ENCODE measurements at places on chromosomes 12 and 14.

- peak; percentile 35 for DNase-seq
These were observed 134.9 kb downstream of the SLC5A8 start for GRCh38 chr12:101074940-101075680.

- peak; percentile 16 for DNase-seq
These were observed 61.5 kb upstream of the SINHCAF start for GRCh38 chr12:31387466-31387865.

DNA sequence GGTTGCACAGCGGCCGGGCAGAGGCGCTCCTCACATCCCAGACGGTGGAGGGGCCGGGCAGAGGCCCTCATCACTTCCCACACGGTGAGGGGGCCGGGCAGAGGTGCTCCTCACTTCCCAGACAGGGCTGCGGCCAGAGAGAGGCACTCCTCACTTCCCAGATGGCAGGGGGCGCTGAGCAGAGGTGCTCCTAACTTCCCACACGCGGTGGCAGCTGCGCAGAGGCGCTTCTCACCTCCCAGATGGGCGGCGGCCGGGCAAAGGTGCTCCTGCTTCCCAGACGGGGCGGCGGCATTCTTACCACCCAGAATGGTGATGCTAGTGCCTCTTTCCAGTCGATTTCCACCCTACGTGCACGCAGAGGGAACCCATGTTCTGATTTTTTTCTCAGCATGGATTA lies 304.4 kb downstream of the RGS6 start:
- DNase-seq, result no peak

- no peak for DNase-seq
These were observed 16.2 kb upstream of the PCNX1 start for GRCh38 chr14:70890826-70891659.

DNA sequence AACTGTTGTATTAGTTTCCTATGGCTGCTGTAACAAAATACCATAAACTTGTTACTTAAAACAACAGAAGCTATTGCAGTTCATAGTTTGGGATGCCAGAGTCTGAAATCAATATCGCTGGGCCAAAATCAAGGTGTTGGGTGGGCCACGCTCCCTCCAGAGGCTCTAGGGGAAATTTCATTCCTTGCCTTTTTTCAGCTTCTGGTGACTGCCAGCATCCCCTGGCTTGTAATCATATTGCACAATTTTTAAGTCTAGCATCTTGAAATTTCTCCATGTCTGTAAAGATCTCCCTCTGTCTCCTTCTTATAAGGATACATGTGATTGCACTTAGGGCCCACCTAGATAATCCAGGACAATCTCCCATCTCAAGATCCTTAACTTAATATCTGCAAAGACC lies 48.8 kb upstream of the GARIN6 start:
- DNase-seq, result no peak

- no peak for DNase-seq
These were observed 58.0 kb downstream of the EEA1 start for GRCh38 chr12:92871116-92871515.

GRCh38 chr12:20602641-20603391 lies 92.3 kb upstream of the SLCO1C1 start:
- DNase-seq, result peak; percentile 77

- DNase-seq, result peak; percentile 52
These were observed 8.4 kb downstream of the KRT8 start for GRCh38 chr12:52896190-52897100.

DNA sequence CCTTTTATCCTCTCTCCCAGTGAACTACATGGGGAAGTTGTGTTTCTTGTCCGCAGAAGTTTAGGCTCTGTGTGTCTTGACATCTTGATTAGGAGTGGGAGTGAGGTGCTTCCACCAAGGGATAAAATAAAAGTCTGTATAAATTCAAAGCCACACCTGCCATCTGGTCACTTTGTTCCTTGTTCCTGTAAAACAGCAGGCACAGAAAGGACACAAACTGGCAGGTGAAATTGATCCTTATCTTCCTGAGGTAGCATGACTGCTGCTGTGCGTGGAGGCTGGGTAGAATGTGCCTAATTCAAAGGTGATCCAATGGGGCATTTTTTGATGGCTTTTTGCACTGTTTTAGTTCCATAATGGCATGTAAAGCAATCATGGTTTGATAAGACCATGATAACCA lies 104.3 kb upstream of the KITLG start:
- no peak for DNase-seq

DNA sequence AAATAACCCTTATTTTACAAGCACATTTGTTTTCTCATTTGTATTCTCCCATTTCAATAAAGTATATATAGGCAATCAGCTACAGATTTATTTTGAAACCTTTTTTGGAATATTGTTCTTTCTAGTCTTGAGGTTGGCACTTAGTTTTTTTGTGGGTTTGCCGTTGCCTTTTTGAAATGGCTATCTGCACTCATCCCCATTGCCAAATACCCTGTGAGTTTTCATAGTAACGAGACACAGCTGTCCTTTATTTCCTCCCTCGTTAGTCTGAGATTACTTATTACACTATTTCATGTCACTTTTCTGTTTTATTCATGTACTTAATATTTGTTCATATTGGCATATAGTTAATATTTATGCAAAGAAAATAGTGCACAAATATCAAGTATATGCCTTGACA lies 1104.0 kb downstream of the SLC6A15 start:
- no peak for DNase-seq

DNA sequence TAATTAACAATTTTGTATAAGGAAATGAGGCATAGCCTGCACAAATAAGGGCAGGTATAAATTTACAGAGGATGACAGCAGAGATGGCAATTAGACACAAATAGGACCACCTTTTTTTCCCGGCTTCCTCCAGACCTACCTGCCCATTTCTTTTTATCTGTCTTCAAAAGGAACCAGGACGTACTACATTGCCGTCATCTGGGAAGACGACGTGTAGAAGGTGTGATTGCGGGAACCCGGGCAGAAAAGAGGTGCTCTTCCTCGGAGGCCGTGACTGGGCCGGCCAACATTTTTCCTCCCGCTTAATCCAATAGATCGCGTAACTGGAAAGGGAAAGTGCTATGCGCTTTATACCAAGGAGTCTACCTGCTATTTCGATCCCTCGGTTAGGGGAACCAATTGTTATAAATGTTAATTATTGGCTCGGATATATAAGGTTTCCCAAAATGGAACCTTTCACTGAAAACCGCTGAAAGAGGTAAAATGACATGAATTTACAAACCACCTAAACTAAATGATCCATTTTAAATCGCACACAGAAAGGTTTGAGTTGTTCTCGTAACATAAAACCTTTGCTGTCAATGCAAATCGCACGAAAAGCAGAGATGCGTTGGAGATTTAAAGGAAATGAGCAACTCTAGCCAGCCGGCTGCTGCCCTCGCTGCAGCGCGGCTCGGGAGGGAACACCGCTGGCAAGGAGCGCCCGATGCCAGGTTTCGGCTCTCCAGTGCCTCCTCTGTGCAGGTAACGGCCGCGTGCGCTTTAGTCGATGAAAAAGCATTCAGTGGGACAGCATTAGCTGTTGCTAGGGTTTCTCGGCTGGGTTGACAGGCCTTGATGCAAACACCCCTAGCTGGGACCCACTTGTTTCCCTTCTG lies 2.8 kb upstream of the SIX1 start:
- DNase-seq, result no peak

DNA sequence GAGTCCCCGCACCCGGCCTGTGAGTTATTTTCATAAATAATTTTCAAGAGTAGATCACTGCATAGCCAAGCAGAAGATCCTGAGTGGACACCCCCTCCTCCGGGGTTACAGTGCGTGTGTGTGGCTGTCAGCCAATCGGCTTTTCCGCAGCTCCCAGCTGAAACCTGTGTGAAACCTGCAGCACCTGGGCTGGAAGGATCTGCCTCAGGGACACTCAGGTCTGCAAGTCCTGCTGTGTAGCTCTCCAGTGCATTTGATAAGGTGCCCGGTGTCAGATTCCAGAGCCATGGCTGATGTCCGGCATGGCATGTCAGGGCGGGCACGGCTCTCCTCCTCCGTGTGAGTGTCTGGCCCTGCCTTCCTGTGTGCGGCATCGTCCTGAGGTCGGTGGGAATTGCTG lies 124.8 kb downstream of the GLT1D1 start:
- DNase-seq, result no peak

- DNase-seq, result no peak
These were observed 311.8 kb downstream of the RERGL start for GRCh38 chr12:17778242-17778641.

DNA sequence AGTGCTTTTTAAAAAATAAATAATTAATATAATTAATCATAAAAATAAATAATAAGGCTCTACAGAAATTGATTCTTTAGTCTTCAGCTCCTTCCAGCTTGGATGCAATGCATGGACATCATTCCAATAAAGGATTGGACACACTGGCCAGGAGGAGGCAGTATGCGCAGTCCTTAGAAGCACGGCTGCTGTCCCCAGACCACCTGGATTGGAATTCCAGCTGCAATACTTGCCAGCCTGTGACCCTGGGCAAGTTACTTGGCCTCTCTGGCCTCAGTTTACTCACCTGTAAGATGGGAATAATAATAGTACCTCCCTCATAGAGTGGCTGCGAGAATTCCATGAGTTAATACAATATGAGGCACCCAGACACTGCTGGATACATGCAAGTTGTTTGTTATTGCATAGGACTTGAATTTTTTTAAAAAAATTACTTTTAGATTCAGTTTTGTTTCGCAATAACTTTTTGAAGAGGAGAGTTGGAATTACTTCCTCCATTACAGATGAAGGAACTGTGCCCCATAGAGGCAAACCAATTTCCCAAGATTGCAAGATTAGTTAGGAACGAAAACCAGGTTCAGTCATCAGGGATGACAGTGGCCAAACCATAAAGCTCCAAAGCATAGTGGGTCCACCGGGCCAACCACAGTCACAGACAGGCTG lies 12.2 kb downstream of the RPH3A start:
- DNase-seq, result no peak

GRCh38 chr12:123954647-123955350 lies 17.8 kb downstream of the CCDC92 start:
- DNase-seq, result no peak

DNA sequence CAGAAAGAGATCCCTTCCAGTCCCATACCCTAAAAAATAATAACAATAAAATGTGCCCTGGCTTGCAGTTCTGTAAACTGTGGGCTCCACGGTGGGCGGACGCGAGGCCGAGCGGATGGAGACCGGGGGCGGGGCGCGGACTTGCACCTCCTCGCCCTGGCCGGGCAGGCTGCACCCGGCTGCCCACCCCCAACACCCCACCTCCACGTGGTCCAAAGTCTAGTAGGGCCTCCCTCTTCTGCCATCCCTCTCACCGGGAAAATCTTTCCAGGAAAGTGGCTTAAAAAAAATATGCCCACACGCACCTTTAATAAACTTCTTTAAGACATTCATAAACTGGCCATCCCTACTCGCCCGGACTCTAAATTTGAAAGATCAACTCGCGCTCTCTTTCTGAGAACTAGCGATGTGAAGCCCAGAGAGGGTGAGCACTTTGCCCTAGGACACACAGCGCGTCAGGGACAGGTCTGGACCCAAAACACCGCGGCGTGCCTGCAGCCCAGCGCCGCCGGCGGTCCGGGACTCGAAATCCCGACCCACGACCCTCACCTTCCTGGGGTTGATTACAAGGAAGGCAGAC lies 1.9 kb upstream of the BCL11B start:
- no peak for DNase-seq

- DNase-seq, result no peak
These were observed 54.4 kb upstream of the KRR1 start for GRCh38 chr12:75565795-75566194.

DNA sequence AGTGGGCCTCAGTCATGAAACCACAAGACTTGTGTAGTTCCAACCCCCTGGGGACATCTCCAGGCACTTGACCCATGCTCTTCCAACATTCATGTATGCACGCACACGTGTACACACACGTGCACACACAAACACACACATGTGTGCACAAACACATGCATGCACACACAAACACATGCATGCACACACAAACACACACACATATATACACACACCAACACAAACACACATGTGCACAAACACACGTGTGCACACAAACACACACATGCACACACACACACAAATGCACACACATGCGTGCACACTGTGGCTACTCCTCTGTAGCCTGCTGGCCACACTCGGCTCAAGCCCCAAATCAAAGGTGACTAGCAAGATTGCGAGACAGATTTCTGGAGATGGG lies 22.8 kb downstream of the BDKRB2 start:
- no peak for DNase-seq

- no peak for DNase-seq
These were observed 60.5 kb downstream of the CACNA1C start for GRCh38 chr12:2113119-2113912.

DNA sequence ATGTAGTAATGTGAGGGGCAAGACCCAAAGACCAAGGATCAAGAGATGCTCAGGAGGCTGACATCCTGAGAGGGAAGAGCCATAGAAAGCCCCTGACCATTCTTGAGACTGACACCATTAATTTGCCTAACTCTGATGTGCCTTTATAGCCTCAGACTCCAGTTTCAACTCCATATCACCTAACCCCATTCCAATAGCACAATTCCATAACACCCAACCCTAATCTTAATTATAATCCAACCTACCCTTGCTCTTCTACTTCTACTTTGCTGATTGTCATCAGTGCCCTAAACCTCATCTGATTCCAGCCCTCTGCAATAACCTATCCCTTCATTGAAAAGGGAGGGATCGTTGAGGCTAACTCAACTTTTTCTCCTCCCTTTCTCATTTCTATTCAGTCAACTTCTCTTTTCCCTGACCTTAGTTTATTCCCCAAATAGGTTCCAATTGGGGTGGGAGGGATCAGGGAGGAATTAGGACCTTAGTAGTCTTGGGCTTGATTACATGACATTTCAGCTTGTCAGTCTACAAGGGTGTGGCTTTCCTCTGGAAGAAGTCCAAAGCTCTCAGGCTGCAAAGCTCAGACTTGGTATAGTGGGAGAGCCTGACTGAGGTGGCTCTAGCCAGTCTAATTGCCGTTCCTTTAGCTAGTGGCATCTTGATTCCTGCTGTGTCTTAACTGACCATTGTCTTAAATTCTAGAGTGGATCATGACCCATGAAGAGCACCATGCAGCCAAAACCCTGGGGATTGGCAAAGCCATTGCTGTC lies 3.1 kb downstream of the PFKM start:
- no peak for DNase-seq

DNA sequence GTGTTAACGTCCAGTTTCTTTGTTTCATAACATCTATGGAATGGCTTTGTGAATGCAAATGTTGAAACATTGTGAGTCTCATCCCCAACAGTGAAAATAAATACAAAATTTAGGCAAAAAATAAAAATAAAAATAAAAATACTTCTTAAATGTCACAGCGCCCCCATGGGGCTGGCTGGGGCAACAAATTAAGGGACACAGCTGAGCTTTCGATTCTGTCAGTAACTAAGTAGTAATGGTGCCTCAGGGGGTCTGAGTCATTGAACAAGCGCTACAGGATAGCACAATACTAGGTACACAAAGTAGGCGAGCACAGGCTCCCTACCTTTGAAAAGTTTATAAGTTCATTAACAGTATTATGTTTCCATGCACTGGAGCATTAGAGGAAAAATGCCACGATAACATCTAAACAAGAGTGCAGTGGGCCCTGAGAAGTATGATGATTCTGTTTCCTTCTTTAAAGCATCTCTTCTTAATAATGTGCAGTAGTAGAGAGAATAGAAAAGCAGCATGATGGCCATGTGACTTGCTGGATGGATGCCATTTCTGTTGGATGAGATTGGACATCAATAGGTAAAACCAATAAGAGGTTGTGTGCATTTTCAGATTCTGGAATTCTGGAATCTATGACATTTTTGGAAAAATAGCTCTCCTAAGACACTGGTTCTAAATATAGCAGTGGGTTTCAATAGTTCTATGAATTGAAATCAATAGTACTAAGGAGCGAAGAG lies 667.2 kb downstream of the DIO2 start:
- peak; percentile 22 for DNase-seq

- DNase-seq, result no peak
These were observed 103.8 kb upstream of the FKBP4 start for GRCh38 chr12:2691006-2691344.

- no peak for DNase-seq
These were observed 149.9 kb downstream of the NRXN3 start for GRCh38 chr14:78319887-78320635.
